Stimulated activated CD8-positive, alpha-beta memory T cell treated with anti-CD3 and anti-CD28 coated beads, Interleukin-7, amount 100 ng/mL, for 24 hours (primary cell): ENCODE measurements at places on chromosomes 2 and 18.

- no peak for DNase-seq
These were observed 144.1 kb downstream of the NDUFA10 start for GRCh38 chr2:239881031-239881471.

DNA sequence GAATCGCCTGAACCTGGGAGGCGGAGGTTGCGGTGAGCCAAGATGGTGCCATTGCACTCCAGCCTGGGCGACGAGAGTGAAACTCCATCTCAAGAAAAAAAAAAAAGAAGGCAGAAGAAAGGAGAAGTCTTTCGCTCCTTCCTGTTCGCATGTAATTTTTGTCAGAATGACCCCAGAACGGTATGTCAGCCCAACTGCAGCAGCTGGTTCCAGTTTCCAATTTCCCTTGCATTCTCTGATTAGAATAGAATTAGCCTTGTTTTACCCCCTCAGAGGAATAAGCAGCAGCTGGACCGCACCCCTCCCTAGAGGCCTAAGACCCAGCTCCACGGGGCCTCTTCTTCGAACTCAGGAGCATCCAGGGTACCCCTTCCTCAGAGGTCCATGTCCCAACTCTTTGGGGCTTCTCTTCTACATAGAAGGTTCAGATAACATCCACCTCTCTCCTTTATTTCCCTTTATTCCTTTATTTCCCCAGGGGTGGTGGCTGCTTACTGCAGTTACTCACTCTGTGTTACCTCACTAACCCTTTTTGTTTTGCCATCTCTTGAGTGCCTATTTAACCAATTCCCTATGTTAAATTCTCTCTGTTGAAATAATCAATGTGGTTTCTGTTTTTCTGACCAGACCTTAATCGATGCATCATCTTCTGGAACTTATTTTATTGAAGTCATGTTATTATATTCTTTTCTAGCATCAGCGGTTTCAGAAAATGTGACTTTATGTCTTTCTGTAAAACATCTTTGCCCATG lies 7.2 kb upstream of the PUM2 start:
- no peak for DNase-seq

DNA sequence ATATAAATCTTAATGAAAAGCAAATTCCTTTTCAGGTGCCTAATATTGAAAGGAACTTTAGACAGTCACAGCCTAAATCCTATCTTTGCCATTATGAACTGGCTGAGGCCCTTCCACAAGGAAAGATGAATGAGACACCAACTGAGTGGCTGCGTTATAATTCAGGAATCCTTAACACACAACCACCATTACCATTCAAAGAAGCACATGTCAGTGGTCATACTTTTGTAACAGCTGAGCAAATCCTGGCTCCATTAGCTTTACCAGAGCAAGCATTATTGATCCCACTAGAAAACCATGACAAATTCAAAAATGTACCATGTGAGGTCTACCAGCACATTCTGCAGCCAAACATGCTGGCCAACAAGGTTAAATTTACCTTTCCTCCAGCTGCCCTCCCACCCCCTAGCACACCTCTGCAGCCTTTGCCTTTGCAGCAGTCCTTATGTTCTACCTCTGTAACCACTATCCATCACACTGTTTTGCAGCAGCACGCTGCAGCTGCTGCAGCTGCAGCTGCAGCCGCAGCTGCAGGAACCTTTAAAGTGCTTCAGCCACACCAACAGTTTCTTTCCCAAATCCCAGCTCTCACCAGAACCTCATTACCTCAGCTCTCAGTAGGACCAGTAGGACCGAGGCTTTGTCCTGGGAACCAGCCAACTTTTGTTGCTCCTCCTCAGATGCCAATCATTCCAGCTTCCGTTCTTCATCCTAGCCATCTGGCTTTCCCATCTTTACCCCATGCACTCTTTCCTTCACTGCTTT lies 340.1 kb downstream of the ZNF804A start:
- no peak for DNase-seq

DNA sequence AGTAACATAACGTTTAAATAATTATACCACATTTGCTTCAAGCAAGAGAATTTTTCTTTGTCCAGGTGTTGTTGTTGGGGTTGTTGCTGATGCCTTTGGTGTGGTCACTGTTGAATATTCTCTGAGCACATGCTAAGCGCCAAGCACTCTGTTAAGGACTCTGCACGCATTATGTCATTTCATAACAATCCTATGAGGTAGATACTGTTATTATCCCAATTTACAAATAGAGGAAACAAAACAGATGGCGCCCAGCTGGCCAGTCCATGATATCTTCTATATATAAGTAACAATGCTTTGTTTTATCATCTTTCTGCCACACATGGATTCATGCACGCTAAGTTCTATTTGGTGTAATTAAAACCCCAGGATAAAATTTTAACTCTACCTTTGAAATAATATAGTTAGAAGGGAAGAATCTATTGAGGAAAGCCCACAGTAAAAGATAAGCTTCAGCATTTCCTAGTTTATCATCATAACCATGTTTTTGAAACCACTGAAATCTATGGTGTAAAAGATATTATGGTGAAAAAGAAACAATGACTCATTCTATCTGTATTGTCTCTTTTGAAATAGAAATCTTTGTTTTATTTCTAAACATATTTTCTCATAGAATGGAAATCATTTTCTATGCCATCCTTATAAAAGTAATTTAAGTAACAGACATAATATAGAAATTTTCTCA lies 199.7 kb downstream of the PID1 start:
- DNase-seq: no peak

DNA sequence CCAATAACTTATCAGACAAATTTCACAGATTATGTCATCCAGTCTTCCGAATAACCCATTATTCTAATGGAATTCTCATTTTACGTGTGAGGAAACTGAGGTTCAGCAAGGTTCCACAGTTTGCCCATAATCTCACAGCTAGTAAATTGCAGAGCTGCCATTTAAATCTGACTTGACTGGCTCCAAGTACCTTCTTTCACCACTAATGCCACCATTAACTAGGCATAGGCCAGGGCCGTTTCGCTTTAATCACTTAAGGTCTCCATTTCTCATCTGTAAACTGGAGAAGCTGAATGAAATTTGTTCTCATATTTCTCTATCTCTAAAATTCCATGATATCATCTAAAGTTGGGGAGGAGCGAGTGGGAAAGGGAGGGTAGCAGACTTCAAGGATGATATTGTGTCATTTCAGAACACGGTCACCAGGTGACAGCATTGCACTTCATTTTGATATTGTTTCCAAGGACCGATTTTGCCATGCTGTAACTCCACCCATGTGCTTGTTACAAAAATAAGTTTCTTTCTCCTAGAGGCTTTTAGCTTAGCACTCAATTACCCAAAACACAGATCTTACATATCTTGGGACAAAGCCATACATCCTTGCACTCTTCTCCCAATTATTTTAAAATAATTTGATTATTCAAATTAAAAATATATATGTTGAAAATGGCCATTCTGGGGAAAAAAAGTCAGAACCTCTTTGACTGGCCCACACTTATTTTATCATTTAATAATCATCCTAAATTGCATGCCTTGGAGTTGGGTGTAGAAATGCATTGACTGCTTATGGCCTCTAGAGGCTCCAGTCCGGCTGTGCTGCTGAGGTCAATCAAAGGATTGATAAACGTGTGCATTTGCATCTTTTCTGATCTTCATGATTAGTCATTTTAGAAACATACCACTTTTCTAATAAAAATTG lies 123.8 kb downstream of the AKAIN1 start:
- no peak for DNase-seq

DNA sequence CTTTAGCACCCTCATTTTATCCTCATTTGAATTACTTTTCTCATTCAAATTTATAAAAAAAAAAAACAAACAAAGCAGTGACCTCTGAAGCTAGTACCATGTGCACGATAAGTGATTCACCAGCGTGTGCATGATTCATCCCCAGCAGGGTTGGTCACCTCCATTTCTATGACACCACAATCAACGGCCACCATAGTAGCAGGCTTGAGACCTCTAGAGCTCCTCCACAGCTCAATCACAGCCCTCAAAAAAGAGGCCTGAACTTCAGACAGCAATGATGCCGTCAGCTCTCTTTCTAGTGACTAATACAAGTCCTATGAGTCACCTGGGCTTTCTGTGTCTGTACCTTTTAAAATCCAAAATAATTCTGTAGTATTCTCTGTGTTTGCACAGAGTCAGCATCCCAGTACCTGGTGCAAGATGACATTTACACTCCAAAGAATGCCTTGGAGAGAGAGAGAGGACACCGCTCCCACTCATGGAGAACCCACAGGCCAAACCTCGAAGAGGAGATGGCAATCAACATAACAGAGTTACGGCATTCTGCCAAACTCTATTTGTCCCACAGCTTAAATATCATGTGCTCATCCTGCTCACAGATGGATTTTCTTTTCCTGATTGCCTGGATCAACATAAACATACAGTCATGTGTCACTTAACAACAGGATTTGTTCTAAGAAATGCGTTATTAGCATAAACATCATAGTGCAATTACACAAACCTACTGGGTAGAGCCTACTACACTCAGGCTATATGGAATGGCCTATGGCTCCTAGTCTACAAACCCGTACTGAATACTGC lies 58.7 kb downstream of the L3MBTL4 start:
- DNase-seq: no peak

DNA sequence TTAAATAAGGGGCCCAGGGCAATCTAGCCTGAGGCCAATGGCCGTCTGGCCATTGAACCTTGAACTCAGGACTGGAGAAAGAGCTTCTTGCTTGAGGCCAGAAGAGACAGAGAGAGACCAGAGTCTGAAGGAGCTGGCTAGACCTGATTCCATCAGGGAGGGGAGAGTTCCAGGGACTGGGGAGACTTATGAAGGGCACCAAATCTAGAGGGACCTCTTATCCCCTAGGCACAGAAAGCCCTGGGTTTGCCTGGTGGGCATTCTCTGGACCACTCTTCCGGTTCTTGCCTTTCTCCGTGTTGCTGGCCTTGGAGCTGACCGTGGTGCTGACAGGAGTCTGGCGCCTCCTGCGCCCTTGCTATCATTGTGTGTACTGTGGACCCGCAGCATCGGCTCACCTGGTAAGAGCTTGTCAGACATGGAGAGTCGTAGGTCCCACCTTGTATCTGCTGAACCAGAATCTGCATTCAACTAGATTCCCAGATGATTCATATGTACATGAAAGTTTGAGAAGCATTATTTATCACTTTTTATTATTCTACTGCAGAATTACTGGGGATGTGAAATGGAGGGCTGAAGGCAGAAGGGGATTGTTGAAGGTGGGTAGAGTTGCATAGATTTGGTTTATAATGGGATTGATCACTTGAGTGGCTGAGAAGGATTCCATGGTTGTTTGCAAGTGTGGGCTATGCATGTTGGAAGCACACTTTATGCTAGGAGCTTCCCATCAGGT lies 4.3 kb upstream of the TRPM8 start:
- DNase-seq: no peak

DNA sequence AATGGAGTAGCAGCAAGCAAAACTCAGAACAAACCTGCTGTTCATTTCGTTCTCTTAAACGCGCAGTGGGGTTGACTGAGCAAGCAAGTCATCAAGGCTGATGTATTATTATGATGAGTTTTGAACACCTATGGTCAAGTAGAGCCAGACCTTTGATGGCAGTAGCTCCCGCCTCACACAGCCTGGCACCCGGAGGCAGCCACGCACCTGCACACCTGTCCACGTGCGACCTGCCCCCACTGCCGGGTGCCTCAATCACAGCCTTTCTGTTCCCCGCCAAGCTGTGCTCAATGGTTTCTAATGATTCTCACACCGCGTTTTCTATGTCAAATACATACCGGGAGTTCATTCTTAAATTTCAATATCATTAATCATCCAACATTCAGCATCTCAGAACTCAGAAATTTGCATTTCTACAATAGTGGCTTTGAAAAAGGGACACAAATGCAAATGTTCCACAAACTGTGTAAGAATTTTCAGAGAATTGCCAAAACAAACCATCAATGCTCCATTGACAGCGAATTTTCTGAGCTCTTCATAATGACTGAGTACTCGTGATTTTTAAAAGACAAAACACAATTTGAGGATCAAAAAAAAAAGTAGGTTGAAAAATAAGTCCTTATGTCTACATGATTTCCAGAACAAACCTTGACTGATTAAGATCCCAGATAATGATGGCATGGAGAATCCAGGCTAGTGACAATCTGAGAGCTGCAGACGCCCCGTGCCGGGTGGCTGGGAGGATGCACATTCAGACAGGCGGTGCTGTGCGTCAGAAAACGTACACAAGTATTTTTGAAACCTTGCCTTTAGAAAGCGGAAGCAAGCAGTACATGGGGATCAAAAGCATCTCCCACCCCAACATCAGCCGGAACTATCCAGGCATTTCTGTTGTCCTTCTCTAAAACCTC lies 56.6 kb downstream of the HDAC4 start:
- DNase-seq: no peak

DNA sequence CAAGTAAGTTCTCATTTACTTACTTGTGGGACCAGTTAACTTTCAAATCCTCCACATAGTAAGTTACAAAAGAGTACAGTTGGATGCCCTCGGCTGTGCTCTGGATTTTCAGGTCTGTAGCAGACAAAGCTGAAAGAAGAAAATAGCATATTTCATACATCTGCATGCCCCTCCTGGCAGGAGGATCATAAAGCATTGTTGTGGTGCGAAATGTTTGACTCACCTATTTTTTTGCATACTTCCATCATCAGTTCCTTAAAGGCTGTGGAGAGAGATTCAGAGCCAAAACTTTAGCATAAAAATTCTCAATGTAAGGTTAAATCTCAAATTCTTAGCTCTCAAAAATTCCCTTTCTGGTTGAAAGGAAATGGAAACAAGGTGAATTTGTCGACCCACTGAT lies 70.8 kb upstream of the LPIN2 start:
- no peak for DNase-seq

GRCh38 chr2:225573603-225574002 lies 174.1 kb downstream of the NYAP2 start:
- no peak for DNase-seq

- no peak for DNase-seq
These were observed 6.9 kb downstream of the CDH20 start for GRCh38 chr18:61340148-61340547.

DNA sequence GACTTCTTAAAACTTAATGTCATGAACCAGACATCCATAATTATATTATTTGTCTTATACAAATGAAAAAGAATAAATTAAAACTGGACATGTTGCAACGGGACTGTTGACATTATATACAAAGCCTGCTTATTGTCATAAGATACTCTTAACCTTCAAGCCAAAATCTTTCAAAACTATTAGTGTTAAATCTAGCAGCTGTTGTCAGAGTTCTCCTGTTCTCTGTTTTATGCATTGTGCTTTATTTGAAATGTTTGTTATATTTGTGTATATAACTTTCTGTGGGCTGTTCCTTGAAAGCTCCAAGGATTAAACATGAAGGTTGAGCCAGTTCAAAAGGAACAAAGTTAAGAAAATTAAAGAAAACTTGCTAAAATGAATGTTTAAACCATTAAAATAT lies 335.5 kb upstream of the NT5C1B start:
- no peak for DNase-seq

GRCh38 chr18:55907453-55908175 lies 319.6 kb upstream of the TCF4 start:
- DNase-seq: no peak
